Kidney (tissue), 22 donors: ENCODE measurements at places on chromosomes 7 and 10. TPM values are rescaled to one million over a fixed set of nuclear protein-coding genes. Genes with fewer than 3 reads are reported as not detected.

DNA sequence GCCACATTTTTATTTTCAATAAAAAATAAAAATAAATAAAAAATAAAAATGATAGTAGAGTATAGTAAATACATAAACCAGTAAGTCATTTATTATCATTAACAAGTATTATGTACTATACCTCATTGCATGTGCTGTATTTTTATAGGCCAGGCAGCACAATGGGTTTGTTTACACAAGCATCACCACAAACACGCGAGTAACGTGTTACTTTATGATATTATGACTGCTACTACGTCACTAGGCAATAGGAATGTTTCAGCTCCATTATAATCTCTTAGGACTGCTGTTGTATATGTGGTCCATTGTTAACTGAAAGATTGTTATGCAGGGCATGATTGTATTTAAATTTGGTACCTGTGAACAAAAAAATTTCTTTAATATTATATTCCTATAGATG, 20.8 kb upstream of the SDHAF3 start:
- no peak for DNase-seq

- H3K36me3 ChIP-seq = peaks cover 4% of the 10 kb centered on the region
- H3K27me3 ChIP-seq = no peaks in the 10 kb centered on the region
- H3K27ac ChIP-seq = no peak overlapping the region
- no peak for DNase-seq
- H3K4me3 ChIP-seq = no peak overlapping the region
- H3K4me1 ChIP-seq = peaks cover 24% of the 10 kb centered on the region
Measured at GRCh38 chr10:100968062-100968736, 1.1 kb upstream of the SEMA4G start.

- no peak overlapping the region for H3K4me3 ChIP-seq
- no peak overlapping the region for H3K27ac ChIP-seq
- H3K36me3 ChIP-seq = no peaks in the 10 kb centered on the region
- no peaks in the 10 kb centered on the region for H3K4me1 ChIP-seq
- H3K27me3 ChIP-seq = no peaks in the 10 kb centered on the region
Measured at GRCh38 chr10:49505076-49505475, 33.8 kb downstream of the ERCC6 start.

The HOXA9 gene
- total RNA-seq = 36.8 TPM

GRCh38 chr7:129147731-129148130, 3.2 kb downstream of the TSPAN33 start:
- no peak overlapping the region for H3K4me3 ChIP-seq
- H3K4me1 ChIP-seq = peaks cover 14% of the 10 kb centered on the region
- H3K27ac ChIP-seq = no peak overlapping the region
- peaks cover 3% of the 10 kb centered on the region for H3K27me3 ChIP-seq
- no peaks in the 10 kb centered on the region for H3K36me3 ChIP-seq
- DNase-seq = no peak

GRCh38 chr7:117793521-117793920, 79.7 kb downstream of the CTTNBP2 start:
- DNase-seq = no peak
- no peaks in the 10 kb centered on the region for H3K4me1 ChIP-seq
- no peak overlapping the region for H3K27ac ChIP-seq
- no peaks in the 10 kb centered on the region for H3K27me3 ChIP-seq

DNA sequence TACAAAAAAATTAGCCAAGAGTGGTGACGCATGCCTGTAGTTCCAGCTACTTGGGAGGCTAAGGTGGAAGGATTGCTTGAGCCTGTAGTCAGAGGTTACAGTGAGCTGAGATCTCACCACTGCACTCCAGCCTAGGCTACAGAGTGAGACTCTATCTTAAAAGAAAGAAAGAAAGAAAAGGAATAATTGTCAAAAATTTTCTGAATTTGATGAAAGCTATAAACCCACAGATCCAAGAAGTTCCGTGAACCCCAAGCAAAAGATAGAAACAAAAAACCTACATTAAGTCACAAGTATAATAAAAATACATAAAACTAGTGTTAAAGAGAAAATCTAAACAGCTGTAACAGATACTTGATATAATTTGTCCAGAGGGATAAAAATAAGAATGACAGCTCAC, 60.1 kb upstream of the KMT2C start:
- no peak overlapping the region for H3K4me3 ChIP-seq
- no peak for DNase-seq
- H3K27me3 ChIP-seq = no peaks in the 10 kb centered on the region
- H3K4me1 ChIP-seq = no peaks in the 10 kb centered on the region
- no peaks in the 10 kb centered on the region for H3K36me3 ChIP-seq
- no peak overlapping the region for H3K27ac ChIP-seq

- H3K36me3 ChIP-seq = no peaks in the 10 kb centered on the region
- no peak for DNase-seq
- H3K4me1 ChIP-seq = no peaks in the 10 kb centered on the region
- H3K4me3 ChIP-seq = no peak overlapping the region
Measured at GRCh38 chr7:98627413-98627790, 10.3 kb downstream of the NPTX2 start.

The HYAL4 gene
- not detected for total RNA-seq

The WBP1L gene
- 55.7 TPM for total RNA-seq

DNA sequence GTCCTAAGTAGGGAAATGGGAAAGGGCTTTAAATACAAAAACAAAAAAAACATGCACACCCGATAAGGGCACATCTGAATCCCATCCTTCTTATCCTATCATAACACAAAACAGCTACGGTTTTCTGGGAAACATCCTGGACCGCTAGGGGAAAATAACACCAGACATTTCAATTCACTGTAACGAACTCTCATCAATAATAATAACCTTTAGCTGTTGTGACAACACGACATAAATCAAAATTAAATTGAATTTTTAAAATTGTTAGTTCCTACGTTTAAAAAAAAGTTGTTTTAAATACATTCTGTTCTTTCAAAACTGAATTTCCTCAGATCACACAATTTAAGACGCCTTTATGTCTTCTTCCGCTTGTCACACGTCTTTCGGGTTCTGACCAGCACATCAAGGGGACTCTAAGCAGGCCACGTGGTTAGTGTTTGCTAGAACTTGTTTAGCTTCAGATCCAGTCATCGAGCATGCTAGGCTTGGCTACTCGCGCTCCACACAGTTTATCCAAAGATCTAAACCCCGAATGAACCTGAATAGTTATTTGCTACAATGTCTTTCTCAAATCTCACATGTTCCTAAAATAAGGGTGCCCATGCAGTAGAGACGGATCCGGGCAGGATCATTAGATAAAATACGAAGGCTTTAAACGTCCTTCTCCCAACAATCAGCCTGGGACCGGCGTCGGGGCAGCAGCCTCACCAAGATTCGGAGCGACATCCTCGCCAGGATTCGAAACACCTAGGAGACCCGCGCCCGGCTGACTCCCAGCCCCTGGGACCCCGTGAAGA, 839 bp downstream of the IKZF5 start:
- peak overlapping the region; percentile 83 for H3K27ac ChIP-seq
- peaks cover 8% of the 10 kb centered on the region for H3K4me1 ChIP-seq
- H3K4me3 ChIP-seq = peak overlapping the region; percentile 88

- H3K4me1 ChIP-seq = no peaks in the 10 kb centered on the region
- no peaks in the 10 kb centered on the region for H3K36me3 ChIP-seq
- no peak overlapping the region for H3K4me3 ChIP-seq
- no peak for DNase-seq
- no peaks in the 10 kb centered on the region for H3K27me3 ChIP-seq
Measured at GRCh38 chr10:83585686-83586085, 553.6 kb upstream of the GHITM start.

DNA sequence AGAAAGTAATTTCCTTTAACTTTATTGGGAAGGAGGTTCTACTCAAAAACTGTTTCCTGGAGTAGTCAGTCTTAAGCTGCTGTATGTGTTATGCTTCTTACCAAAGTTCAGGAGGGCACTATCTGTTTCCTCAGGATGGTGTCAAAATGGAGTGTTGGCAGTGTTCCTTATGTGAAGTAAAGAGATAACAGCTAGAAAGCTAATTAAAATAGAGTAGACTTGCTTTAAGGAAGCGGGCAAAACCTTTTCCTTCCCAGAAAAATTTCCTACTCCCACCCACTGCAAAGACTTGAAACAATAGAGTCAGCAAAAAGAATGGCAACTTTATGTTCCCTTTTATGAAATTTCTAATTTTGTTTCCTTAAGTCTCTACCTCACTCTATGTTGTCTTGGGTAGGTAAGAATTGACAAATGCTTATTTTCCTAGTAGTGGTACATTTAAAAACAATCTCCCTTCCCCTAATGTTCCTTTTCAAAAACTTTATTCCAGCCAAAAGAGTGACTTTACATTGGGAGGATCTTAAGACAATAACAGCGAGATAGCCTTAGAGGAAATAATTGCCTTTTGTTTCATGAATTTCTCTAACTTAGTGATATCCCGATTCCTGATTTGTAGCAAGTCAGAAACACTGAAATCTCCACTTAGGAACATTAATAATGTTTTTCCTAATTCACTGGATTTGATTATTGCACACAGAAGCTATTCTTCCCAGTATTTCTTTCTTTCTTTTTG, 26.5 kb upstream of the ENTPD1 start:
- H3K27ac ChIP-seq = no peak overlapping the region
- no peak for DNase-seq
- H3K36me3 ChIP-seq = no peaks in the 10 kb centered on the region
- no peaks in the 10 kb centered on the region for H3K27me3 ChIP-seq

- H3K27ac ChIP-seq = no peak overlapping the region
- peaks cover 3% of the 10 kb centered on the region for H3K4me1 ChIP-seq
- DNase-seq = no peak
- H3K36me3 ChIP-seq = no peaks in the 10 kb centered on the region
Measured at GRCh38 chr10:132938472-132939339, 3.7 kb downstream of the CFAP46 start.

DNA sequence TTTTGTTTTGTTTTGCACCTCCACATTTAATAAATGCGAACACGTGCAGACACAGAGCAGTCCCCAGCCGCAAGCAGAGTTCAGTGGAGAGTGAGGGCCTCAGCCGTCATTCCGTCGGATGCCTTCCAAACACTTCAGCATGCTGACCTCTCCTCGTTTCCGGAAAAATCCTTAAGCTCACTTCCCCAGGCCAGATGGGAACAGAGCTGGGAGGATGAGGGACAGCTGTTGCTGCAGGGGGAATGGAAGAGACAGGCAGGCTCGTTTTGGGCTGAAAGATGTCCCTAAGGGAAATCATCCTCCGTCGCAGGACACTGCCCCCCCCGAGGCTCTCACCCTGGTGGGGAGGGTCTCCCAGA, 17.2 kb upstream of the FGFR2 start:
- H3K27me3 ChIP-seq = no peaks in the 10 kb centered on the region
- H3K36me3 ChIP-seq = no peaks in the 10 kb centered on the region
- DNase-seq = no peak
- no peaks in the 10 kb centered on the region for H3K4me1 ChIP-seq

- H3K4me1 ChIP-seq = peaks cover 3% of the 10 kb centered on the region
- H3K36me3 ChIP-seq = no peaks in the 10 kb centered on the region
- no peaks in the 10 kb centered on the region for H3K27me3 ChIP-seq
- no peak overlapping the region for H3K4me3 ChIP-seq
- no peak overlapping the region for H3K27ac ChIP-seq
Measured at GRCh38 chr10:71432101-71432905, 35.6 kb downstream of the CDH23 start.

DNA sequence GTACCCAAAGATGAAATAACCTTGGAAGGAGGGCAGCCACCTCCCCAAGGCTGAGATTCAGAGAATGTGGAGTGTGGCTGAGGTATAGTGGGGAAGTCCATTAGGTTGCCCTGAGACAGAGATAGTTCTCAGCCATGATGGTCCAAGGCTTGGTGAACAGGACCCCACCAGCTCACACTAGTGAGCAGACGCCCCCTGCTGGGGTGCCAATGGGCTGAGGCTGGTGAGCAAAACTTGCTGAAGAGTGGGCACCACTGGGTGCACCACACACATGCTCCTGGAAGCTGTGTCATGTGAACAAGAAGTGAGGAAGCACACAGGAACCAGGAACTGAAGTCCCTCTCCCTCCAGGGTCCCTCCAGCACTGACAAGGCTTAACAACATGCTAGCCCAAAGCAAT, 8.9 kb downstream of the FBXL13 start:
- no peak overlapping the region for H3K27ac ChIP-seq
- H3K36me3 ChIP-seq = no peaks in the 10 kb centered on the region
- no peak overlapping the region for H3K4me3 ChIP-seq
- DNase-seq = no peak
- no peaks in the 10 kb centered on the region for H3K27me3 ChIP-seq

The SPDYE2 gene
- total RNA-seq = 0.50 TPM

- H3K27me3 ChIP-seq = no peaks in the 10 kb centered on the region
- no peak overlapping the region for H3K27ac ChIP-seq
- H3K4me3 ChIP-seq = no peak overlapping the region
- H3K4me1 ChIP-seq = peaks cover 11% of the 10 kb centered on the region
Measured at GRCh38 chr10:79424221-79425073, 21.0 kb downstream of the ZCCHC24 start.

The SPDYE5 gene
- not detected for total RNA-seq

The PRKG1 gene
- total RNA-seq = 14.8 TPM

The AGR3 gene
- total RNA-seq = 20.3 TPM

DNA sequence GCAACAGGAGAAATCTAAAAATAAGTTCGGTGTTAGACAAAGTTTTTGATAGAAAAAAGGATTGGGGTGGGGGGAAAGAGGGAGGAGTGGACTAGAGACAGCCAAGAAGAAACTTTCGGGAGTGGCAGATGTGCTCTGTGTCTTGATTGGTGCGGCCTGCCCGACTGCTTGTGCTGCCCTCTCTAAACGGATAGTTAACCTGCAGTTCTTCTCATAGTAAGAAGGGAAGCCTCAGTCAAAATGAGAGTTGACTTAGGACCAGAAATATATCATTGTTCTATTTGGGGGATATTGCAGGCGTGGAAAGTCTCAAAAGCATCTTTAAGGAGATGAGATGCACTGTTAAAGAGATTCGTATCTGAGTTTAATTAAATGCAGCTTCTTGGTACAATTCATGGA, 39.3 kb downstream of the UBE3C start:
- H3K36me3 ChIP-seq = peaks cover 29% of the 10 kb centered on the region
- no peaks in the 10 kb centered on the region for H3K4me1 ChIP-seq
- no peak overlapping the region for H3K27ac ChIP-seq
- no peak for DNase-seq

DNA sequence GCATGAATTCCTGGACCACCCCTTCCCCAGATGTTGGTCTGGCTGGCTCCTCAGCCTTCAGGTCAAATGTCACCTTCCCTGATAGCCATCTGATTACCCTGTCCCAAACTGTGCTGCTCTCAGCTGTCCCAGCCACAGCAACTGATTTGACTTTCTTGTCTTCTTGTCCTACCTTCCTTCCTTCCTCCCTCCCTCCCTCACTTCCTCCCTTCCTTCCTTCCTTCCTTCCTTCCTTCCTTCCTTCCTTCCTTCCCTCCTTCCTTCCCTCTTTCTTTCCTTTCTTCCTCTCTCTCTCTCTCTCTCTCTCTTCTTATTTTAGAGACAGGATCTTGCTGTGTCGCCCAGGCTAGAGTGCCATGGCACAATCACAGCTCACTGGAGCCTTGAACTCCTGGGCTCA, 242.5 kb downstream of the RPS24 start:
- no peak overlapping the region for H3K4me3 ChIP-seq
- H3K4me1 ChIP-seq = no peaks in the 10 kb centered on the region
- DNase-seq = no peak
- H3K27ac ChIP-seq = no peak overlapping the region
- no peaks in the 10 kb centered on the region for H3K36me3 ChIP-seq
